ENCODE measurements at places on chromosomes 13 and 19. TPM values are rescaled to one million over a fixed set of nuclear protein-coding genes. Genes with fewer than 3 reads are reported as not detected.

DNA sequence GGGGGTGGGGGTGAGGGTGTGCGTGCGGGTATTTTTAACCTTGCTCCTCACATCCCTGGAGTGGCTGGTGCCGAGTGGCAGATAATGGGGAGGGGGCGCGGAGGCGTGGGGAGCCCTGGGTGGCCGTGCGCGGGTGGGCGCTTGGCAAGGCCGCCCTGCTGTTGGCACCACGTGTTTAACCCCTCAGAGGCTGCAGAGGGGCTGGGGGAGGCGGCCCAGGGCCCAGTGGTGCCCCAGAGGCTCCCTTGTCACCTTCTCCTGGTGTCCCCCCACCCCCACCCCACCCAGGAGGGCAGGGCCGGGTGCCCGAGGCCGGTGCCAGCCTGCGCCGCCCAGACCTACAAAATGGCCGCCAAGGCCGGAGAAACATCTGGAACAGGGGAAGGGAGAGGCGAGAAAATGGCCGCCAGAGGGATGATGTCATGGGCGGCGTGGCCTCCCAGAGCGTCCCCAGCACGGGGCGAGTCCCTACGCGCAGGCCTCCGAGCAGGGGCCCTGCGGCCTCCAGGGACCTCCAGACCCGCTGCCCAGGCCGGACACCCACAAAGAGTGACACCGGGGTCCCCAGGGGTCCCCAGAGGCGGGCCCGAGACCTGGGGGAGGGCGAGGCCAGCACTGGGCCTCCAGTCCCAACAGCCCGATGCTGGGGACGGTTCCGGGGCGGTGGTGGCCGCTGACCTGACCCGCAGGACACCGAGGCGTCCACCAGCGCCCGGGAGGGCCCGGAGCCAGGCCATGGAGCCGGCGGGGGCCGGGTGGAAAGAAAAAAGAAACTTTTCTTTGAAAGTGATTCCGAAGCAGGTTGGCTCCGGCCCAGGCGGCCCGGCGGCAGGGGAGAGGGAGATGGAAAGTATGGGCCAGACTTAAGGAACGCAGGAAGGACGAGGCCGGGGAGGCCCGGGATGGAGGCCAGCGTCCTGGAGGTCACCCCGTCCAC is 38.2 kb downstream of the NFIC start:
- H3K36me3 ChIP-seq: peaks cover 8% of the 10 kb centered on the region
- DNase-seq: peak; percentile 96
- H3K27me3 ChIP-seq: no peaks in the 10 kb centered on the region
- peaks cover 11% of the 10 kb centered on the region for H3K4me1 ChIP-seq
- H3K4me3 ChIP-seq: no peak overlapping the region

Gene ZIC5
- total RNA-seq: not detected

Gene CAMSAP3
- total RNA-seq: 18.3 TPM

Gene HIPK4
- 0.43 TPM for total RNA-seq

Gene PRR36
- 1.3 TPM for total RNA-seq

Gene SLC6A16
- 2.5 TPM for total RNA-seq

- no peak for DNase-seq
- no peak overlapping the region for H3K4me3 ChIP-seq
- peaks cover 2% of the 10 kb centered on the region for H3K4me1 ChIP-seq
- H3K27ac ChIP-seq: no peak overlapping the region
- no peaks in the 10 kb centered on the region for H3K27me3 ChIP-seq
These were observed 196.8 kb downstream of the KLF12 start for GRCh38 chr13:73937441-73937840.

Measured in lung (tissue), 17 donors.